ENCODE measurements at places on chromosomes 7 and 10.

DNA sequence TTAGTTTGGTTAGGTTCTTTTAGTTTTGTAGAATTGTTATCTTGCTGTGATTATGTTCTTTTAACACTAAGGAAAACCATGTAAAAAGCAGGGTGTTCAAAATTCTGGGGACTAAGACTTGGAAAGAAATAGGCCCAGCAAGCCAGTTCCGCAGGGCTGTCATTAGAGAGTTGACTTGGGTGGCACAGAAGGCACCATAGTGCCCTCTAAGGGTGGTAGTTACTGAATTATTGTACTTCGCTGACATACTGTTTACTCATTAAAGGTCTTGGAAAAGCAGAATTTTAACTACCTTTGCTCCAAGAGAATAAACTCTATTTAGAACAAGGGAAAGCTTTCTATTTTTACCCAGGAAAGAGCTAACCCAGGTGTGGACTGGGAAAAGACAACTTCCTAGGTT, 86.5 kb downstream of the OTUD1 start:
- DNase-seq, result no peak

DNA sequence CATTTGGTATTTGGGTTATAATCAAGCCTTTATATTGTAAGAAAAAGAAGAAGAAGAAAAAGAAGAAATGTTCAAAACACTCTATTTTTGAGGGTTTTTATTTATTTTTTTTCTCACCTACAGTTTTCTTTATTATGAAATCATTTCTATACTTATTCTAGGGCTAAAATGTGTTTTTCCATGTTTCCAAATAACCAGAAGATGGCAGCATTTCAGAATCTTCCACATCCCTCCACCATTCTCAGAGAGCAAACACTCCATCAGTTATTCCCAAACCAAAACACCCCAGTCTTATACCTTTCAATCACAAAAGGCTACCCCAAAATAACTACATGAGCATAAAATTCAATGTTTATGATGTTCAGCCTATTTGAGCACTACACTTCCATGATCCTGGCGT, 38.7 kb upstream of the PPP1R17 start:
- DNase-seq, result no peak

- no peak for DNase-seq
Measured at GRCh38 chr7:84589012-84589411, 394.4 kb upstream of the SEMA3A start.

DNA sequence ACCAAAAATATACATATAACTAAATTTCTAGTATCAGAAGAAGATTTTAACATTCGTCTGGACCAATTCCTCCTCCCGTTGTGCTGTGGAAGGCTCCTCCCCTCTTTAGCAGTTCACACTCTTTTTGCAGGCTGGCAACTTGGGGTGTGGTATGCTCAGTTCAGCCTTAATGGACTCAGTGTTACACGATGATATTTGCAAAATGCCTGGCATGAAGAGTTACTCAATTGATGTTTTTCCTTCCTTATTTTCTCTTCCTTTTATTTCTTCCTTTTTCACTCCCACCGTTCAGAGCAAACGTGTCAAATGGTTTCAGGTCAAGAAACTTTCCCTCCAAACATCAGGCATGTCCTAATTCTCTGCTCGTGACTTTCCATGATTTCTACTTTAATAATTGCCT, 248.3 kb downstream of the PHF14 start:
- no peak for DNase-seq

- DNase-seq, result no peak
Measured at GRCh38 chr7:5436003-5436678, 12.5 kb upstream of the TNRC18 start.

DNA sequence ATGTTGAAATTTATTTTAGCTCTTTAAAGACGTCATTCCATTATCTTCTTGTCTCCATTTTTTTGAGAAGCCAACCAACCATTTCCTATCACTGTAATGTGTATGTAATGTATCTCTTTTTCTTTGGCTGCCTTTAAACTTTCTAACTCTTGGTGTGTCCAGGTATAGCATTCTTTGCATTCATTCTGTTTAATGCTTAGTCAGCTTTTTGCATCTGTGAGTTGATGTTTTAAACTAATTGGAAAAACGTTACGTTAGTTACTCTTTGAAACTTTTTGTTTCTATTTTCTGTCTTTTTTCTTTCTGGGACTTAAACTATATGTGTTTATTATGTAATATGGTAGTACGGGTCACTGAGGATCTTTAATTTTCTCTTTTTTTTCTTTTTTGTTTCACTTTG, 77.4 kb upstream of the PPP1R9A start:
- no peak for DNase-seq

DNA sequence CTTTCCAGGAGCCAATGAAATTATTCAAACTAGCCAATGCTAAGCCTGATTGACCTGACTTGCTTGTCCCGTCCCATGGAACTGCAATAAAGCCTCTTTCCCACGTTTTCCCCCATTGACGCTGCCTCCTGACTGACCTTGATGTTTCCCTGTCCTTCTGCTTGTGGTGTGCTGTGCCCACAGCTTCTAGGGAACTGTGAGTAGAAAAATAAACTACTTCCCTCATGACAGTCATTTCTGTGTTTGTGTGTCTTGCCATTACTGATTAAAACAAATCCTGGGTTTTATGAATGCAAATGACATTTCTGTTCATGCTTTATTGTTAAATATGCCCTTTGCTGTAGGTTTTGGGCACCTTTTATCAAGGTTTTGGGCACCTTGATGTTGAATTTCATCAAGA, 91.3 kb upstream of the ABI1 start:
- no peak for DNase-seq

All from stimulated activated CD8-positive, alpha-beta memory T cell treated with anti-CD3 and anti-CD28 coated beads, Interleukin-4, amount 100 ng/mL, for 48 hours (primary cell).